T-cell (primary cell): ENCODE measurements at places on chromosomes 5 and 9.

- H3K27ac ChIP-seq = peak overlapping the region; percentile 84
- H3K36me3 ChIP-seq = no peaks in the 10 kb centered on the region
- no peak for DNase-seq
- peaks cover 31% of the 10 kb centered on the region for H3K4me1 ChIP-seq
- no peak overlapping the region for H3K4me3 ChIP-seq
Observed at GRCh38 chr9:4661165-4661564, 929 bp upstream of the PLPP6 start.

DNA sequence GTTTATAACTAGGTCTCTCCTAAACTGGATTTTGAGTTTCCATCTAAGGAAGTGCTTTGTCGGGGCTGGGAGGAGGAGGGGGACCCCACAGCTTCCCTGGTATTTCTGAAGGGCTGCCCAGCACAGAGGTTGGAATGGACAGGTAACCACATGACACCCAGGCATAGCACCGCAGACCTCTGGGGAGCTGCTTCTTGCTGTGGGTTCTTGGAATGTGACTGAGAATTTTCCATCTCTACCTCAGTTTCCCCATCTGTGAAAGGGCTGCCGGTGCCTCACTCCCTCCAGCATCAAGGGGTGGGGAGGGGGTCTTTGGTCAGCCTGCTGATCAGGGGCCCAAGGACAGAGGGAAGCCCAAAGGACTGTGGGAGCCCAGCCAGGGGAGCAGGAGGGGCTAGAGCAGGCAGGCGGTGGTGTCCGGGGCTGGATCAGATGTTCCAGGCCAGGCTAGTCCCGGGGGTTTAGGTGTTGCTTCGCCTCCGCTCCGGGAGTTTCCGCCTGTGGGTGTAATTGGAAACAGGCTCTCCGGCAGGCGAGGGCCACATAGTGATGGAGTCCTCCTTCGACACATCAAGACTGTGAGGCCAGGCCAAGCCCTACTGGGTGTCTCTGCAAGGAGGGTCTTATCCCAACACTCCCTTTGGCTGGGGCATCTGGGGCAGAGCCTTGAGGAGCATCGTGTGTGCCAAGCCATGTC, 3.3 kb downstream of the OLFML2A start:
- peaks cover 2% of the 10 kb centered on the region for H3K27me3 ChIP-seq
- H3K27ac ChIP-seq = no peak overlapping the region
- H3K36me3 ChIP-seq = no peaks in the 10 kb centered on the region

GRCh38 chr5:25458628-25459027, 813.9 kb upstream of the CDH10 start:
- H3K4me1 ChIP-seq = no peaks in the 10 kb centered on the region
- no peak overlapping the region for H3K4me3 ChIP-seq
- H3K27ac ChIP-seq = no peak overlapping the region
- DNase-seq = no peak

GRCh38 chr5:136731241-136731900, 366.0 kb upstream of the TRPC7 start:
- no peak overlapping the region for H3K27ac ChIP-seq
- DNase-seq = no peak
- H3K36me3 ChIP-seq = no peaks in the 10 kb centered on the region
- H3K4me3 ChIP-seq = no peak overlapping the region
- H3K27me3 ChIP-seq = no peaks in the 10 kb centered on the region

GRCh38 chr5:135024956-135025729, 8.9 kb downstream of the PITX1 start:
- no peak overlapping the region for H3K27ac ChIP-seq
- no peak overlapping the region for H3K4me3 ChIP-seq
- no peak for DNase-seq
